ENCODE measurements at places on chromosomes 6 and 20.

GRCh38 chr6:88616380-88616779 is 347.0 kb downstream of the RNGTT start:
- DNase-seq = no peak

DNA sequence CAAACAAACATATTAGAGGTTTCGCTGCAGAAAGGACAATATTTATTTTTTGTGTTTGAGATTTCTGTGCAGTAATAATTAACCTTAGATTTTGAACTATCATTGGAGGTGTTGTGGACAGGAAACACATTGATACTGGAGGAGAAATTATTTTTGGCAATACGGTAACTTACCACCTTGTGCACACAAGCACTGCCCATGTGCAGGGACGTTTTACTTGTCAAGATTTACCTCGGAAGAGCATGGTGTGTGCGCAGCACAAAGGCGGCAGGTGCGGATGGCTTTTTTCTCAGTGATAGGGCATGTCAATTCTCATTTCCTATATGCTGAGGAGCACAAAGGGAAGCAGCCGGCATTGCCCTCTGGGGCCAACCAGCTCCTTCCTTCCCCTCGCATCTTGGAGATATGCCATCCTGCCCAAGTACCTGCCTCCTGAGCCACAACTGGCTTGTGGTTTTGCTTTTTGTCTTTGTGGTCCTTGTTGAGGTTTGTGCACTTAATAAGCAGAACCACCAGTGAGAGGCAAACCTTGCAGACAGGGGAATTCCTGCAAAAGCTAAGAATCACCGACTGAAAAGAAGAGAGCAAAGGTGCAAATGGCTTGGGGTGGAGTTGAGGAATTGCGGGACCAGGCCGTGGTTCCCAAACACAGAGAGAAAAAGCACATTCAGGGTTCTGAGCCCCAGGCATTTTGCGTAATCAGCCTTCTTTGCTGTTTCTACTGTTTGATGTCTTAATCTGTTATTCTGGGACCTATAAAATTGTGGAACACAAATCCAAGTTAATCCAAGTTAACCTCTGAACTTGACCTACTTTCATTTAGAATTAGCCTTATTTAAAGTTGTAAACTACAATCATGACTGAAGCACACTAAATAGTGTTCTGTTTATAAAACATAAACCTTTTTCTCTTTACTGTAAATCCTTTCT is 21.9 kb downstream of the SAMD5 start:
- DNase-seq = no peak

GRCh38 chr6:125966569-125966968 is 10.0 kb downstream of the HINT3 start:
- DNase-seq = no peak

- DNase-seq = peak; percentile 86
These were observed 73.0 kb upstream of the KCNG1 start for GRCh38 chr20:51095633-51096521.

GRCh38 chr20:9141921-9142320 is 73.0 kb downstream of the PLCB4 start:
- no peak for DNase-seq

- DNase-seq = no peak
These were observed 2.2 kb downstream of the PSMG4 start for GRCh38 chr6:3260772-3261517.

DNA sequence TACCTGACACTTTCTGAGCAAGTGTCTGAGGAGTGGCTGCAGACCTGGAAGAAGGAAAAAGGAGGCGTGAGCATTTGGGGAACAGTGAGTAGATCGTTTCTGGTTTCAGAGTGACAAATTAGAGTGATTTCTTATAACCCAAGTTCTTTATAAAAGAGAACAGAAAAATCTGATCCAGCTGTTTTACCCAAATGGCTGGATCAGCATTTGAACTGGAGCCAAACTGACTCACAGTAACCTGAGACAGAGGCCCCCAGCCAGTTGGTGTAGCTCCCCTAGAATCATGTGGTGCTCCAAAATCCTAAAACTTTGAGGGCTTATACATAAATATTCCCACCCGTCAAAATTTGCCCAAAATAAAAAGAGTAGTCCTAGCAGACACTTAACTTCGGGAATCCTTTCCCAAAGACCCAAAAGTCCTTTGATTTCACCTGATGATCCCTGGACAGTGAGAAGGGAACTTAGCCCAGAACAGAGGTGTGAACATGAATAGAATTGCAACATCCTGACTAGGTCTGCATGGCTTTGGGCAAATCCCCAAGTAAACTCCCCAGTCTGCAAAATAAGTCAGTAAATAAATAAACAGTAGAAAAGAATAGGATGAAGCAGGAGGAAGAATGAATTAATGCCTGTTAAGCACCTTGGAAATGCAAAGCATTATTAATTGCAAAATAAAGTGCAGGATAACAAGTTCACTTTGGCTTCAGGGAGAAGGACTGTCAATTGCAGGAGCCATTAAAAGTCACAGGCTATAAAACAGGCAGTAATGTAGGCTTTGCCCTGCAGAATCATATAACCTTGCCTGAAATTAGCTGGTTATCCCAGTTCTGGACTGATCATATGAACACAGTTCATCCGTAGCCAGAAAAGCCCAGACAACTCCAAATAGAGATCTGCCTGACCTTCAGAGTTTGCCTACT is 262.0 kb upstream of the JARID2 start:
- DNase-seq = no peak

DNA sequence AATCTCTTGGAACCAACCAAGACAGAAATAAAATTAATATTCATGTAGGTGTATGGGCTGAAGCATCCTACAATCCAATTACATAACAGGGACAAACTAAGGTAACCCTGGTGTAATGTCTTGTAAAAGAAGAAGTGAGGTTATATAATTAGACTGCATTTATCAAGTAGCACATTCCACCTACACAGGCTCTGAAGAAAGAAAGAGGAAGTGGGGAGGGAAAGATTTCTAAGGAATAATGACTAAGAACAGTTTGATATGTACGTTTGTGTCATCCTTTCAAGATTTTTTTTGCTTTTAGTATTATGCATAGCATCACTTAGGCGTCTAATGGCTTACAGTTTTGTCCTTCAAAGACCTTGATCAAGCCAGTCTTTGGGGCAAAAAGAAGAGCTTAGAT is 139.7 kb downstream of the PLCB1 start:
- no peak for DNase-seq

GRCh38 chr20:20425823-20426654 is 58.1 kb downstream of the INSM1 start:
- no peak for DNase-seq

DNA sequence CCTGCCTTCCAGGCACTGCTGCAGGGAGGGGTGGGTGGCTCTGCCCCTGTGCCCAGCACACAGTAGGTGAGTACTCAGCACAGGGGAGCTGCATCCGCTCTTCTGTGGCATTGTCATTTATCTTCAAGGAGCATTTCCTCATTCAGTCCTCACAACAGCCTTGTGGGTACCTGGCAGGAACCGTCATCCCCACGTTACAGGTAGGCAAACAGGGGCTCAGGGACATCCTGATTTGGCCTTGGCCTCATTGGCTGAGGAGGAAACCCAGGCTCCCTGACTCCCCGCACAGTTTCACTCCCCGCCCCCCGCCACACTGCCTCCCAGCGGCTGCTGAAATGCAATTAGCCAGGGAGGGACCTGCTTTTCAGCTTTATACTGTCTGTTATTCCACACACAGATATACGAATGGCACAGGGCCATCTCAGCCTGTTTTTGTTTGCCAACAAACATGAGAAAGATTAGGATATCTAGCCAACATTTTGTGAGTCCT is 24.2 kb upstream of the PNPLA1 start:
- no peak for DNase-seq
